ENCODE measurements at places on chromosomes 5 and 9.

- no peak for DNase-seq
- no peaks in the 10 kb centered on the region for H3K27me3 ChIP-seq
- no peak overlapping the region for H3K27ac ChIP-seq
- H3K36me3 ChIP-seq, result no peaks in the 10 kb centered on the region
Measured at GRCh38 chr9:27990524-27990923, 417.2 kb upstream of the C9orf72 start.

GRCh38 chr5:100609594-100609993 is 74.4 kb downstream of the FAM174A start:
- peak overlapping the region; percentile 33 for H3K4me3 ChIP-seq
- H3K36me3 ChIP-seq, result no peaks in the 10 kb centered on the region
- DNase-seq, result peak; percentile 25
- H3K4me1 ChIP-seq, result peaks cover 4% of the 10 kb centered on the region

DNA sequence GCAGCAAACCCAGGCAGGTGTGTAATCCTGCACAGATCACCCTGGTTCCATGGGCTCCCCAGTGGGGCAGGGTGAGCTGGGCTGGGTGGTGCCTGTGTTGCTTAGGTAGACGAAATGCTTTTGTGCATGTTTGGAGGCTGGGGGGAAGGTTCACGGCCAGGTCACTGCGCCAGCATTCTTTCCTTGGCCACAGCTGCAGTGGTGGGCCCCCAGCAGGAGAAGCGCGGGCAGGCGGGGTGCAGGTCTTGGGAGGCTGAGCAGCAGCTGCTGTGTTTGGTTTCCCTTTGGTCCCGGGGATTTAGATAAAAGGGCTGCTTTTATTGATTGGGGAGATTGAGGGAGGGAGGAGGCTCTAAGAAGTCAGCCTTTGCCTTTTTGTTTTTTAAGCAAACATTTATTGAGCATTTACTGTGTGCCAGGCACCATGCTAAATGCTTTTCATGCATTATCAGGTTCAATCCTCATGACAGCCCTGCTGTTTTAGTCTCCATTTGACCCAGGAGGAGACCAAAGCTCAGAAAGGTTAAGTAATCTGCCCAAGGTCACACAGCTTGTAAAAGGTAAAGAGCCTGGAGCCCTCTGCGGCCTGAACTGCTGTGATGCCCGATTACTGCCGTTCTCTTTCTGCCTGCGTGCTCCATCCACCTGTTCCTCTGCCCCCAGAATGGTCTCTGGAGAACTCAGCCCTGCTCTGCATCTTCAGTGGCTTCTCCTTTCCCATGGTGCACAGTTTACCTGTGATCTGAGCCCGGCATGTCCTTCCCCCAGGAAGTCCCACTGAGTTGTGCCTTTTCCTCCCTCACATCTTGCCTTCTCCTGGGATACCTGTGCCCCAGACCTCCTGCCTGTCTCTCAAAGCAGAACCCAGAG is 94.4 kb downstream of the MACROH2A1 start:
- no peak overlapping the region for H3K27ac ChIP-seq
- no peaks in the 10 kb centered on the region for H3K36me3 ChIP-seq
- H3K4me3 ChIP-seq, result no peak overlapping the region

DNA sequence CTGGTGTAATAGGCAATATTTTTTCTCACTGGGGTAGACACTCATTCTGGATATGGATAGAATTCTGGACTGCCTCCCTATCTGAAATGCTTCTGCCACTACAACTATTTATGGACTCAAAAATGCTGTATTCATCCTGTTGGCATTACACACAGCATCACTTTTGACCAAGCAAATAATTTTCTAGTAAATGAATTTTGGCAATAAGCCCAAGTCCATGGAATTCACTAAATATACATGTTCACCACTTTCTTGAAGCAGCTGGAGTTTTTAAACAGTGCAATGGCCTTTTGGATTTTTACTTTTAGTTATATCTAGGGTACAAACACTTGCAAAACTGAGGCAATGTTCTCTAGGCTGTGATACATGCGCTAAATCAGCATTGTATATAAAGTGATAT is 724.9 kb upstream of the EDIL3 start:
- no peak overlapping the region for H3K4me3 ChIP-seq
- DNase-seq, result no peak
- H3K27ac ChIP-seq, result no peak overlapping the region
- H3K4me1 ChIP-seq, result no peaks in the 10 kb centered on the region
- H3K27me3 ChIP-seq, result no peaks in the 10 kb centered on the region

DNA sequence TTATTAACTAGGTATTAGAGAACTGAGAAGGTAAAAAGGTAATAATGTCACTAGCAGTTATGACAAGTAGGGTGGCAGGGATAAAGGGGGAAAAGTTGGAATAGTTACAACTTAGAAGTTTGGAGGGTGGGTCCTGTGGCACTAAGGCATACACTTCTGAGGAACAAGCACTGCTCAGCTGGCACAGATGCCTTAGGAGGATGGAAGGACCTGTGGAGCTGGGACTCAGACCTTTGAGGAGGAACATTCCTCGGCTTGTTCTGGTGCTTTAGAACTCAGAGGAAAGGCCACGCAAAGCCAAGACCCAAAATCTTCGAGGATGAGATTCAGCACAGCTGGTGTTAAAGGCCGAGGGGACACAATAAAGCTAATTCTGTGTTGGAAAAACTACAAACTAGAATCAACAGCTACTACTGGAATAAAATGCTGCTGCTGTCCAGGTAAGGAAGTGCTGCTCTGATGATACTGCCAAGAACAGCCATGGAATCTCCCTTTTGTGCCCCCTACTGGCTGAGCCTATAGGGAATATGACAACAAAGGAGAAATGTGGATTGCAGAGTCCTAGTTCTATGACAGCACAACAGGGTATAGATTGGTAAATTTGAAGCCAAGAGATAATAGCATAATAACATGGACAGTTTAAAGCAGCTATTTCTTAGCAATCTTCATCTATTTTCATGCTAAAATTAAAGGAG is 126.7 kb downstream of the SLC25A46 start:
- no peak overlapping the region for H3K4me3 ChIP-seq
- H3K27me3 ChIP-seq, result no peaks in the 10 kb centered on the region
- H3K27ac ChIP-seq, result no peak overlapping the region
- no peak for DNase-seq
- H3K4me1 ChIP-seq, result no peaks in the 10 kb centered on the region
- H3K36me3 ChIP-seq, result no peaks in the 10 kb centered on the region

- no peak overlapping the region for H3K4me3 ChIP-seq
- DNase-seq, result no peak
- H3K27ac ChIP-seq, result no peak overlapping the region
- no peaks in the 10 kb centered on the region for H3K27me3 ChIP-seq
Measured at GRCh38 chr9:31089549-31090221, 1294.8 kb upstream of the ACO1 start.

- DNase-seq, result no peak
- no peak overlapping the region for H3K27ac ChIP-seq
- peaks cover 3% of the 10 kb centered on the region for H3K27me3 ChIP-seq
- no peaks in the 10 kb centered on the region for H3K4me1 ChIP-seq
- H3K4me3 ChIP-seq, result no peak overlapping the region
Measured at GRCh38 chr9:99286536-99286935, 64.5 kb downstream of the SEC61B start.

DNA sequence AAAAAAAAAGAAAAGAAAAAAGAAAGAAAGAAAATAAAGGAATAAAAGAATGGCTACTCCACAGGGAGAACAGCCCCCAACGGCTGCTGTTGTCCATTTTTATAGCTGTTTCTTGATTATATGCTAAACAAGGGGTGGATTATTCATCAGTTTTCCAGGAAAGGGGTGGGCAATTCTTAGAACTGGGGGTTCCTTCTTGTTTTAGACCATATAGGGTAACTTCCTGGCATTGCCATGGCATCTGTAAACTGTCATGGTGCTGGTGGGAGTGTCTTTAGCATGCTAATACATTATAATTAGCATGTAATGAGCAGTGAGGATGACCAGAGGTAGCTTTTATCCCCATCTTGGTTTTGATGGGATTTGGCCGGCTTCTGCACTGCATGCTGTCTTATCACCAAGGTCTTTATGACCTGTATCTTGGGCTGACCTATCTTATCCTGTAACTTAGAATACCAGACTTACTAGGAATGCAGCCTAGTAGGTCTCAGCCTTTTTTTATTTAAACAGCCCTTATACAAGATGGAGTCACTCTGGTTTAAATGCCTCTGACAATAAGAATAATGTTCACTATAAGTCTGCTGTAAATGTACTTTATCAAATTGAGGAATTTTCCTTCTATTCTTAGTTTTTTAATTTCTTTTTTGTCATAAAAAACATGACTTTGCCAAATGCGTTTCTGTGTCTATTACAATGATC is 28.6 kb downstream of the TRIM7 start:
- peaks cover 12% of the 10 kb centered on the region for H3K27me3 ChIP-seq
- H3K36me3 ChIP-seq, result no peaks in the 10 kb centered on the region
- no peak overlapping the region for H3K4me3 ChIP-seq
- DNase-seq, result peak; percentile 46
- peaks cover 6% of the 10 kb centered on the region for H3K4me1 ChIP-seq

DNA sequence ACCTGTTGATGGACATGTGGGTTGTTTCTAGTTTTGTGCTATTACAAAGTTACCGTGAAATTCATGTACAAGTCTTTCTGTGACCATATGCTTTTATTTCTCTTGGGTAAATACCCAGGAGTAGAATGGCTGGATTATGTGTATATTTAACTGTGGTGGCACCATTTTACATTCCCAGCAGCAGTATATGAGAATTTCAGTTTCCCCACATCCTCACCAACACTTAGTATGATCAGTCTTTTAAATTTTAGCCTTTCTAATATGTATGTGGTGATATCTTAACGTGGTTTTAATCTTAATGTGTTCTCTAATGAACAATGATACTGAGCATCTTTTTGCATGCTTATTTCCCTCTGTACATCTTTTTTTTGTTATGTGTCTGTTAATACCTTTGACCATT is 36.6 kb downstream of the GALNT10 start:
- no peak overlapping the region for H3K4me3 ChIP-seq
- H3K27ac ChIP-seq, result no peak overlapping the region
- peaks cover 6% of the 10 kb centered on the region for H3K36me3 ChIP-seq
- DNase-seq, result no peak
- H3K27me3 ChIP-seq, result no peaks in the 10 kb centered on the region

DNA sequence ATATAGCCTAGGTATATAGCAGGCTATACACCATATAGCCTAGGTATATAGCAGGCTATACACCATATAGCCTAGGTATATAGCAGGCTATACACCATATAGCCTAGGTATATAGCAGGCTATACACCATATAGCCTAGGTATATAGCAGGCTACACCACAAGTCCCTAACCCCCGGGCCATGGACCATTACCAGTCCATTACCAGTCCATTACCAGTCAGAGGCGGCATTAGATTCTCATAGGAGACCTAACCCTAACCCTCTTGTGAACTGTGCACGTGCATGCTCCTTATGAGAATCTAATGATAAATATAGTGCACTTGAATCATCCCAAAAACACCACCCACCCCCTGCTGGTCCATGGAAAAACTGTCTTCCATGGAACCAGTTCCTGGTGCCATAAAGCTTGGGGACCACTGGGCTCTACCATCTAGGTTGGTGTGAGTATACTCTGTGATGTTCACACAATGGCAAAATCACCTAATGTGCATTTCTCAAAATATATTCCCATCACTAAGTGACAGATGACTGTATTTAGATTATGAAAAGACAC is 4.7 kb downstream of the PLIN2 start:
- peaks cover 28% of the 10 kb centered on the region for H3K4me1 ChIP-seq
- H3K27me3 ChIP-seq, result no peaks in the 10 kb centered on the region
- no peak overlapping the region for H3K27ac ChIP-seq
- H3K4me3 ChIP-seq, result no peak overlapping the region
- no peak for DNase-seq

- no peaks in the 10 kb centered on the region for H3K36me3 ChIP-seq
- peaks cover 2% of the 10 kb centered on the region for H3K27me3 ChIP-seq
- no peak overlapping the region for H3K27ac ChIP-seq
- H3K4me3 ChIP-seq, result no peak overlapping the region
- H3K4me1 ChIP-seq, result no peaks in the 10 kb centered on the region
Measured at GRCh38 chr5:11197726-11198125, 436.7 kb upstream of the DAP start.

DNA sequence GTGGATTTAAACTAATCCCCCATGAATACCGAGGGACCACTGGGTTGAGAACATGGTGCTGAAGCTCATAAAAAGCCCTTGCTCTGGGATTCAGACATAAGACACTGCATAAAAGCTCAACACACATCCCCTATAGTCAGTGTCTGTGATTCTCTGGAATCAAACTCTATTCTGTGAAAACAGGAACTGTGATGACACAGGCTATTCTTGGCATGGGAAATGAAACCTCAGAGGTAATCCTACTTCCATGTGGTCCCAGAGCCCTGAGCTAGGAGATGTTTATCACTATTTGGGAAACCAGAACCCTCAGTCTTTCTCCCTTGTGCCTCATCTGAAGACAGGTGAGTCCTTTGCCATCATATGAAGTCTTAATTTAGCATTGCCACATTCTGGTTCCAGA is 135.4 kb upstream of the PRSS3 start:
- no peaks in the 10 kb centered on the region for H3K4me1 ChIP-seq
- H3K27me3 ChIP-seq, result peaks cover 3% of the 10 kb centered on the region
- no peak overlapping the region for H3K4me3 ChIP-seq
- no peak for DNase-seq
- no peaks in the 10 kb centered on the region for H3K36me3 ChIP-seq

DNA sequence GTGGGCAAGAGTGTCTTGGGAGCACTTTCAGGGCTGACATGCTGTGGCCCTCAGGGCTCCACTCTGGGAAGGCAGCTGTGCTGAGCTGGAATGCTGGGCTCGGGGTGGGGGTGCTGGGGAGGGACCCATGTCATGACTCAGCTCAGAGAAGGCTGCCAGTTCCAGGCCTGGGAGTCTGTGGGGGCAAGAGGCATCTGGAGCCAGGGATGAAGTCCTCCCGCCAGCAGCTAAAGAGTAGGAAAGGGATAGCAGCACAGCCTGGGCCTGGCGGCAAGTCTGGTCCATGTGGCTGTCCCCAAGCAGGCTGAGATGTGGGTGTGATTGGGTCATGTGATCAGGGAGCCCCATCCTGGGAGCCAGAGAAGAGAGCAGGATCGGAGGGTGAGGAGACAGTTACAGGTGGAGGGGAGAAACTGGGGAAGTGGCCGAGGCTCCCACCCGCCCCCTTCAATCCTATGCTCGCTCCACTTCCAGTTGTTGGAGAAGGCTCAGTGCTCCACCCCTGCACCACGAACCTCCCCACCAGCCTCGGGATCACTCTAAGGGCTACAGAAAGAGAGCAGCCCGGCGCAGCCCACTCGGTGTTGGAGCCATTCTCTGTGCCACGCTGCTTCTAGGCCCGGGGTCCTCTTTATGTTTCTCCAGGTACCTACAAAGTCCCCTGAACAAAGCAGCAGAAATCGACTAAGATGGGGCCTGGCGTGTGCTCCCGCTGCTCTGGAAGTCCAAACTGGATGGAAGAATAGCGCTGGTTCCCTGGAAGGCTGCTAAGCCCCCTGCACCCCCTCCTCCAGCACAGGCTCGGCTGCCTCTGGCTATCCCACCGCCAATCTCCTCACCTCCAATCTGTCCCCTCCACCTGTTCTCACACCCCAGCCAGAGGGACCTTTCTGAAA is 12.0 kb downstream of the PDGFRB start:
- no peak for DNase-seq
- H3K4me3 ChIP-seq, result no peak overlapping the region
- no peaks in the 10 kb centered on the region for H3K4me1 ChIP-seq
- H3K36me3 ChIP-seq, result no peaks in the 10 kb centered on the region
- H3K27ac ChIP-seq, result no peak overlapping the region

All from CD4-positive, CD25-positive, alpha-beta regulatory T cell (primary cell).